ENCODE measurements at places on chromosomes 13 and 19.

GRCh38 chr19:43306097-43306496 lies 36.8 kb upstream of the PSG9 start:
- DNase-seq, result no peak

GRCh38 chr19:36527873-36528193 lies 238 bp downstream of the ZNF260 start:
- DNase-seq, result no peak

GRCh38 chr13:93976528-93976927 lies 503.0 kb downstream of the DCT start:
- DNase-seq, result no peak

DNA sequence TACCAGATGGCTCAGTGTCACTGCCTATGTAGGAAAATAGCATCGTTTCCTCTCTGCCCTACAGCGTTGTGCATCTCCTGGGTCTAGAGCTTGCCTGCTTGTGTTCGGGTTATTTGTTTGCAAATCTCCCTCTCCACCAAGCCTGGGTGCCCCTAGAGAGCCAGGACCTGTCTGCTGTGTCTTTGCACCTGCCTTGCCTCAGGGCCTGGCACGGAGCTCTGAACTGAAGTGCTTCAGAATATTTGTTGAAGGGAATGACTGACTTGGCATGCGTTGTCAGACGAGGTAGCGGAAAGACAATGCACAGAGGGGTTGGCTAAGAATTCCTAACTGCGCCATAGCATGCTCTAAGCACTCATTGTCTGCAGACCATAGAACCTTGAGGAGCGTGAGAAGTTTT lies 263.4 kb downstream of the FGF9 start:
- DNase-seq, result no peak

- no peak for DNase-seq
Observed at GRCh38 chr19:34359954-34360315, 5.1 kb upstream of the GPI start.

DNA sequence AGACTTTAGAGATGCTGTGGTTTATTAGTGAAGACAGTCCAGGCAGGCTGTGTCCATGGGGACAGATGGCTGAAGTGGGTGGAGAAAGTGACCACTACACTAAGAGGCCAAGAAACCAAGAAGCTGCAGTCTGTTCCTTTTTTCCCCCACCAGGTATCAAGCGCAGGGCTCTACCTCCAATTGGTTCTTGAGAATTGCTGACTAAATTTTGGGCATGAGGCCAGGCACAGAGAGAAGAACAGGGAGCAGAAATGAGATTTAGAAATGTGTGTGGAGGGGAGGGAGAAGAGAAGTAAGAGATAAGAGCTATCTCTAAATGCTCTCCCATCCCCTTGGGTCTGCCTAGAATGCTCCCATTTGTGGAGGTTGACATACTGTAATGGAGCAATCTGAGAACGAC lies 12.3 kb upstream of the CYSLTR2 start:
- no peak for DNase-seq

DNA sequence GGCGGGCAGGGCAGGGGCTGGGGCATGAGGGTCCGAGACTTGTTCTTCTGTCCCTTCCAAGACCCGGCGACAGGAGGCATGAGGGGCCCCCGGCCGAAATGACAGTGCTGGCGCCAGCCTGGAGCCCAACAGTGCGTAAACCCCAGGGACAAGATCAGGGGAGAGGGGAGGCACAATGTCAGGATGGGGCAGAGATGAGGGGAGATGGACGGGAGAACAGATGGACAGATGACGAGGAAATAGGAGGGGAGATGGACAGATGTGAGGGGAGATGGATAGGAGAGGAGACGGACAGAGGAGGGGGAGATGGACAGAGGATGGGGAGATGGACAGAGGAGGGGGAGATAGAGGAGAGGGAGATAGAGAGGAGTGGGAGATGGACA lies 518 bp downstream of the FLT3LG start:
- DNase-seq, result no peak

DNA sequence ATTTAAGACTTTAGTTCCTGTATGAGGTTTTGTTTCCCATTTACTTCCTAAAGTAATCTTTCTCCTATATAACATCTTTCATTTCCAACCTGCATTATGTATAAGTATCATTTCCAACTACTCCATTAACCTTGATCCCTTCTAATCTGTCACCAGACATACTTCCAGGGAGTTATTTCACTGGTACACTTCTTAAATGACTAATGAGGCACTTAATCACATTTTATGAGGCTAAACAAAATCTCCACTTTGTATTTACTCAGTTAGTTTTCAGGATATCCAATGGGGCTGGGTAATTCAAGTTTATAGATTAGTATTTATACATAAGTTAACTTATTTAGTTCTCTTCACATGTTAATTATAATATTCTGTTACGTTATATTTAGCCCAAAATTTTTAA lies 634.7 kb downstream of the PCDH17 start:
- DNase-seq, result no peak

GRCh38 chr19:35120492-35120891 lies 4.9 kb downstream of the FXYD3 start:
- peak; percentile 97 for DNase-seq

DNA sequence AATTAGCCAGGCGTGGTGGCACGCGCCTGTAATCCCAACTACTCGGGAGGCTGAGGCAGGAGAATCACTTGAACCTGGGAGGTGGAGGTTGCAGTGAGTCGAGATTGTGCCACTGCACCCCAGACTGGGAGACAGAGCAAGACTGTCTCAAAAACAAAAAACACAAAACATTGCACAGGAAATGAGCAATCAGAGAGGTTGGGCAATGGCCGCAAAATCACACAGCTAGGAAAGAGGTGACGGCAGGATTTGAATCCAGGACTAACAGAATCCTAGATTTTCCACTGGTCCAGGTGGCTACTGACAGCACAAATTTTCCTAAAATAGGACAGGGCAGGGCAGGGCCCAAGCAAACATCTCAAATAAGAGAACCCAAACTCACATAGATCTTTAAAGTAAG lies 23.3 kb downstream of the PTPRS start:
- DNase-seq, result no peak

- no peak for DNase-seq
Observed at GRCh38 chr13:44234566-44234965, 139.1 kb upstream of the SERP2 start.

DNA sequence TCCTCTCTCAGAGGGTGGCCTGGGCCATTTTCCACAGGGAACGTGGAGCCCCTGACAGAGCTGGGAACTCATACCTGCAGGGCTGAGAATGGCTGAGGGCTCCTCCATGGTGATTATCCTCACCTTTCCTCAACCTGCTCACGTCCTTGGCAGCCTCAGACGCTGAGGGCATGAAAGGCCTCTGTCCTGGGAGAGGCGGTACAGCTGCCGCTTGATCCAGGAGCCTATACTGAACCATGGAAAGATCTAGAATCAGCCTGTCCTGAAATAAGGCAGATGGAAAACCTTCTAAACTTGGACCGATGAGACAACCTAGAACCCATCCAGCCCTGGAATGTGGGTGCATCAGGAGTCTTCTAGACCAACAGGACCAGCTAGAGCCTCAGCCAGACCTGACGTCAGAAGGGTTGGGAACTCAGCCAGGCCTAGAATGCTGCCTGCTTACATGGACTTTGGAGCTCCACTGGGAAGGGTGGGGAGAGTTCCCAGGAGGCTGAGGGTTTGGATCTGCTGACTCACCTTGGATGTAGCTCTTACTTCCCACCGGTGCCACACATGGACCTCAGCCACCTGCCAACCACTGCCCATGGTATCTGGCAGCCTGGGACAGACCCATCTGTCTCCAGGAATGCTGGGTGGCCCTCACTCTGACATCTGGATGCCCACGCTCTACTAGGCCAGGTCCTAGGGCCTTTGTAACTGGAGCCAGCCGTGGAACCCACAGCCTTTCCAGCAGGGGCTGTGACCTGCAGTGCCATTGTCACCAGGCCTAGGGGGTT lies 7.5 kb downstream of the KCTD15 start:
- DNase-seq, result peak; percentile 31

- DNase-seq, result no peak
Observed at GRCh38 chr13:64765636-64766035, 2464.5 kb downstream of the PCDH9 start.

GRCh38 chr13:43071824-43072223 lies 48.4 kb downstream of the DNAJC15 start:
- DNase-seq, result no peak

DNA sequence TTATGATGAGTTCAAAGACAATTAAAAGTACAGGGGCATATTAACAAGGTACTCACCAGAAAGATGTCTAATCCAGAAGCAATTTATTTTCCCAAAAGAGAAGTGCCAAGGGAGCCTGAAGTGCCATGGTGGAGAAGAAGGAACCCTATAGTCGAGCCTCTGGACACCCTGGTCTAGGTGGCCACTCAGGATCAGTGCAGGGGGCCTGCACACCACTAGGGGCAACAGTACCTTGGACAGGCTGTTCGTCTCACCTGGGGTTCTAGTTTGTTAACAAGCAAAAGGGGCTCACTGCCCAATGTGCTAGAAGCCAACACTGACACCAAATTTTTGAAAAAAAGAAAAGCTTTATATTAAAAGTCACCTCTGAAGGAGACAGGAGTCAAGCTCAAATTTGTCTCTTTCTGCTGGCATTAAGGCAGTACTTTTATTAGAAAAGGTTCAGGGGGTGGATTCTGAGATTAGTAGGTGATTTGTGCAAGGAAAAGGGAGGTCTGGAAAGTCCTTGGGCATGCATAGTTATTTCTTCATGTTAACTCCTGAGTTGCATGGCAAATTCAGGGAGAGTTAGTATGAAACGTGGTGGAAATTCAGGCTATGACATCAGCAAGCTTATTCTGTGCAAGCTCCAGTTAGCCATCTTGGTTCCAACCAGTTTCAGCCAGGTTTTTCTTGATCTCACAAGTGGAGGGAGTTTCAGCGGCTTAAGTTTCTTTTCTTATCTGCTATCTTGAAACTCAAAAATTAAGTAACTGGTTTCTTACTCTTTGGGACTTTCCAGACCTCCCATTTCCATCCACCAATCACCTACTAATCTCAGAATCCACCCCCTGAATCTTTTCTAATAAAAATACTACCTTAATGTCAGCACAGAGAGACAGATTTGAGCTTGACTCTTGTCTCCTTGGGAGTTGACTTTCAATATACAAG lies 884 bp upstream of the CBY2 start:
- DNase-seq, result no peak

- no peak for DNase-seq
Observed at GRCh38 chr19:41525989-41526388, 50.0 kb upstream of the CEACAM21 start.

GRCh38 chr19:47419030-47419783 lies at the start of gene MEIS3:
TSS of gene MEIS3 (minus strand) at chr19:47419527. CDS start at chr19:47419081, 446 bp downstream.
- no peak for DNase-seq

DNA sequence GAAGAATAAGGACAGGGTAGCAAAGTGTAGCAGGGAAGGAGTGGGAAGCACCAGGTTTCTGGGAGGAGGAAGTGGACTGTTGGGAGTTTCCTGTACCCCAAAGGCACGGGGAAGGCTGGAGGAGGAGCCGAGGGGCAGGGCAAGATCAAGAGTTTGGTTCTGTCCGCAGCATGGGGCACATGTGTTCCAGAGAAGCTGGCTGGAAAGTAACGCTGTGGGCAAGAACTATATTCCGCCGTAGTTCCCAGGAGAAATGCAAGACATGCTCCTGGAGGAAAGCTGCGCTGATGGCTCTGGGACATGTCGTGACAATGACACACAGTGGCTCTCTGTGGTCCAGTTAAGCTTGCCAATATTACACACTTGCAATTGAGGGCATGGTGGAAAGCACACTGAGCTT lies 51.7 kb upstream of the KPNA3 start:
- no peak for DNase-seq

DNA sequence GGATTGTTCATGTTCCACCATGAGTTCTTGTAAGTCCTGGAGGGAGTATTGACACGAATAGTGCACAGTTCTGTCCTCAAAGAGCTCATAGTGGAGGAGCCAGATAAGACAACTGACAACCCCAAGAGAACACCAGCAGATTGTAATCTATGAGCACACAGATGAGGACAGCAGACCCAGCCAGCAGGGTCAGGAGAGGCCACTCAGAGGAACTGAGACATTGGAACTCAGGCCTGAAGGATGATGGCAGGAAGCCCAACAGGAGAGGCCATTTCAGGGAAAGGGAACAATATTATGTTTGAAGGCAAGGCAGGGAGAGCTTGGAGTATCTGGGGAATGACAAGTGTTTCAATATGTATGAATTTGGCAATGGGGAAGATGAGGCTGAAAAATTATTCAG lies 63.7 kb upstream of the IPO5 start:
- DNase-seq, result no peak

Data from myocyte (in vitro differentiated cells).